ENCODE measurements at places on chromosomes 2 and 18. TPM values are rescaled to one million over a fixed set of nuclear protein-coding genes. Genes with fewer than 3 reads are reported as not detected.

KCNG2 gene
- not detected for total RNA-seq

ATOH8 gene
- not detected for total RNA-seq

RFTN2 gene
- 0.64 TPM for total RNA-seq

CENPA gene
- 22.7 TPM for total RNA-seq

CGREF1 gene
- 0.34 TPM for total RNA-seq

ACTG2 gene
- not detected for total RNA-seq

HEATR5B gene
- 39.3 TPM for total RNA-seq

- no peaks in the 10 kb centered on the region for H3K4me1 ChIP-seq
- no peak overlapping the region for H3K27ac ChIP-seq
- H3K4me3 ChIP-seq: no peak overlapping the region
- no peaks in the 10 kb centered on the region for H3K36me3 ChIP-seq
- no peak for DNase-seq
These were observed 479.7 kb downstream of the PARD3B start for GRCh38 chr2:205024822-205025518.

DNA sequence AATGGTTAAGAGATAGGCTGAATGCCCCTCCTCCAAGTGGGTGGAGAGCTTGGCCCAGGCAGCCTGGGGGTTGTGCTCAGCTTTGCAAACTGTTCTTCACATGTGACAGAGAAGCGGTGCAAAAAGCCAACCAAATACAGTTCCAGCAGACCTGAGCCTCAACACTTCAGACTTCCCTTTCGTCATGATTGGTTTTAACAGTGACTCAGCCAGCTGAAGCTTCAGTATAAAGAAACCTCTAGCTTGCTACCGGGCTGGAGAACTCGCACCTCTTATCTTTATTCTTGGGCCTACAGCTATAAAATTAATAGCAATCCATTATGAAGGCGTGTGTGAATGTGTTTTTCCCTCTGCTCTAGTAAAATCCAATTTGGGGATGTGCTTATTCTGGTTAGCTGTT lies 20.0 kb downstream of the SETBP1 start:
- no peak overlapping the region for H3K27ac ChIP-seq
- H3K4me1 ChIP-seq: no peaks in the 10 kb centered on the region
- H3K4me3 ChIP-seq: no peak overlapping the region

GRCh38 chr18:43876748-43877147 lies 599.5 kb upstream of the SYT4 start:
- H3K27me3 ChIP-seq: no peaks in the 10 kb centered on the region
- no peaks in the 10 kb centered on the region for H3K4me1 ChIP-seq
- H3K36me3 ChIP-seq: no peaks in the 10 kb centered on the region
- DNase-seq: no peak

DNA sequence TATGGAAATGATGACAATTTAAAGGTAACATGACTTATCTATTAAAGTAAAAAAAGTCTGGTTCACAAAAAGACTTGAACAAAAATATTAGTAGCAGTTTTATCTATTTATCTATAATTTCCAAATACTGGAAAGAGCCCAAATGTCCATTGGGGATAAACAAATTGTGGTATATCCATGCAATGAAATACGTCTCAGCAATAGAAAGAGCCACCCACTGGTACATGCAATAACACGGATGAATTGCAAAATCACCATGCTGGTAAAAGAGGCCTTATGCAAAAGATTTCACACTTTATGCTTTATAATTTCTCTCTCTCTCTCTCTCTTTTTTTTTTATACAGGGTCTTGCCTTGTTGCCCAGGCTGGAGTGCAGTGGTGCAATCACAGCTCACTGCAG lies 91.4 kb upstream of the ASAP2 start:
- H3K27ac ChIP-seq: no peak overlapping the region
- no peaks in the 10 kb centered on the region for H3K27me3 ChIP-seq
- no peaks in the 10 kb centered on the region for H3K4me1 ChIP-seq
- no peak for DNase-seq

GRCh38 chr2:11543337-11544216 lies 9.7 kb downstream of the GREB1 start:
- H3K36me3 ChIP-seq: no peaks in the 10 kb centered on the region
- no peaks in the 10 kb centered on the region for H3K4me1 ChIP-seq
- H3K27me3 ChIP-seq: no peaks in the 10 kb centered on the region
- H3K27ac ChIP-seq: no peak overlapping the region
- no peak for DNase-seq
- no peak overlapping the region for H3K4me3 ChIP-seq
